ENCODE measurements at places on chromosomes 7 and 10. TPM values are rescaled to one million over a fixed set of nuclear protein-coding genes. Genes with fewer than 3 reads are reported as not detected.
A peak's percentile ranks its signal among the peaks of the same experiment; 100 is the strongest.

GRCh38 chr10:58608351-58608750 is 95.7 kb downstream of the BICC1 start:
- no peak overlapping the region for H3K27ac ChIP-seq
- H3K36me3 ChIP-seq, result no peaks in the 10 kb centered on the region
- H3K27me3 ChIP-seq, result no peaks in the 10 kb centered on the region
- no peak overlapping the region for H3K4me3 ChIP-seq
- no peak for DNase-seq
- no peaks in the 10 kb centered on the region for H3K4me1 ChIP-seq

- no peaks in the 10 kb centered on the region for H3K36me3 ChIP-seq
- H3K4me3 ChIP-seq, result no peak overlapping the region
- H3K4me1 ChIP-seq, result peaks cover 15% of the 10 kb centered on the region
- DNase-seq, result peak; percentile 60
These were observed 566.0 kb downstream of the SUGCT start for GRCh38 chr7:40700653-40701421.

- H3K4me3 ChIP-seq, result no peak overlapping the region
- DNase-seq, result no peak
- H3K4me1 ChIP-seq, result no peaks in the 10 kb centered on the region
- no peaks in the 10 kb centered on the region for H3K36me3 ChIP-seq
- no peaks in the 10 kb centered on the region for H3K27me3 ChIP-seq
These were observed 88.8 kb upstream of the TMEM26 start for GRCh38 chr10:61541960-61542359.

GRCh38 chr10:94902570-94902969 is 35.9 kb upstream of the CYP2C9 start:
- no peaks in the 10 kb centered on the region for H3K27me3 ChIP-seq
- no peak overlapping the region for H3K4me3 ChIP-seq
- DNase-seq, result no peak
- no peaks in the 10 kb centered on the region for H3K36me3 ChIP-seq
- no peak overlapping the region for H3K27ac ChIP-seq
- H3K4me1 ChIP-seq, result no peaks in the 10 kb centered on the region

DNA sequence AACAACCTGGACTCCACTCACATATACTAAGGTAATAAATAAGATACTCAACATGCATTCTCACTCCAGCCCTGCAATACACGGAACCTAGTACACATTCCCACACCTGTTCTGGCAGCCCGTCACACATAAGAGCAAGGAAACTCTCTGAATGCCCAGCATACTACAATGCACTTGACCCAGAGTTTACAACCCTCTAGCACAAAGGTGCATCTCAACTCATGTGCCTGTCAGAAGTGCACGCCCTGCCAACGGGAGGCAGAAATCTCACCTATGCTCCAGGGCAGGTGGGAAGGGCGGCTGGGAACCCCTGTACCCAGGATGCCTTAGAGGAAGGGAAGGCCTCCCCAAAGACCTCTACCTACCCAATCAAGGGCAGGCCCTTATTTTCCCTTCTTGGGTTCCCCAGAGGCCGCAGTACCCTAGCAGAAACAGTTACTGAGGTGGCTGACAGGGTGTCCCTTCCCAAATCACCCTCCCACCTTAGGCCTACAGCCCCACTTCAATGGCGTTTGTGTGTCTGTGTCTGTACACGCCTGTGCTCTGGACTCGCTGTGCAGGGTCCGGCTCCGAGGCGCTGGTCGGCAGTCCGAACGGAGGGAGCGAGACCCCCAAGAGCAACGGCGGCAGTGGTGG is 2.0 kb downstream of the EVX1 start:
- H3K36me3 ChIP-seq, result peaks cover 4% of the 10 kb centered on the region
- H3K4me3 ChIP-seq, result no peak overlapping the region
- H3K4me1 ChIP-seq, result no peaks in the 10 kb centered on the region
- no peak for DNase-seq
- H3K27ac ChIP-seq, result peak overlapping the region; percentile 66

GRCh38 chr7:3431306-3431705 is 130.3 kb downstream of the SDK1 start:
- H3K27ac ChIP-seq, result no peak overlapping the region
- no peaks in the 10 kb centered on the region for H3K4me1 ChIP-seq
- no peak overlapping the region for H3K4me3 ChIP-seq
- no peaks in the 10 kb centered on the region for H3K36me3 ChIP-seq
- DNase-seq, result no peak
- H3K27me3 ChIP-seq, result no peaks in the 10 kb centered on the region

DNA sequence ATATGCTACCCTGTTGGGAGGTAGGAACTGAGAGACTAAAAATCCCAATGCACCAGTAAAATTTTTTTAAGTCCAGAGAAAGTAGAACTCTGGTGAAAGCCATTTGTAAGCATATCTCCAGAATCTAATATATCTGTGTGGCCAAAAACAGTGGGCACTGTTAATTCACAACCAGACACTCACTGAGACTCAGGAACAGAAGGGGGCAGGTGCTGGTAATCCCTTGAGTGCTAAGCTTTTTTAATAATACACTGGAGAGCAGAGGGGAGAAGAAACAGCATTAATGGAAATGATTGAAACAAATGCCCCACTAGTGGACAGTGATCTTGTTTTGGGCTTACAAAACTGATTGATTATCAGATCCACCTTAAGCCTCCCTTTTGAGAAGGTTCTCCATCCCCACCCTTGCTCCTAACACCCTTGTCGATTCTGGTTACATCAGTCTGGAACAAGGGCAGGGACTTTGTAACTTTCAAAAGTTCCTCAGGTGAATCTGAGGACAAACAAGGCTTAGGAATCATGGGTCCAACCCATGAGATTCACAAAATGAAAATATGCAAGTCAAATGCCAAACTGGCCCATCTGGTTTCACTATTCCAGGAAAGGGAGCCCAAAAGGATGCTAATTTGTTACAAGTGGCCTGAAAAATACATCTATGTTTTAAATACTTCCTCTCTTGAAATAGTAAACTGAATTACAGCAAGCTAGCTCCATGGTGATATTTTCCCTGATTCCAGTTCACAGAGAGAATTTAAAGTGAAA is 29.7 kb downstream of the PLXNA4 start:
- DNase-seq, result no peak
- no peak overlapping the region for H3K27ac ChIP-seq
- no peak overlapping the region for H3K4me3 ChIP-seq
- peaks cover 4% of the 10 kb centered on the region for H3K27me3 ChIP-seq

DNA sequence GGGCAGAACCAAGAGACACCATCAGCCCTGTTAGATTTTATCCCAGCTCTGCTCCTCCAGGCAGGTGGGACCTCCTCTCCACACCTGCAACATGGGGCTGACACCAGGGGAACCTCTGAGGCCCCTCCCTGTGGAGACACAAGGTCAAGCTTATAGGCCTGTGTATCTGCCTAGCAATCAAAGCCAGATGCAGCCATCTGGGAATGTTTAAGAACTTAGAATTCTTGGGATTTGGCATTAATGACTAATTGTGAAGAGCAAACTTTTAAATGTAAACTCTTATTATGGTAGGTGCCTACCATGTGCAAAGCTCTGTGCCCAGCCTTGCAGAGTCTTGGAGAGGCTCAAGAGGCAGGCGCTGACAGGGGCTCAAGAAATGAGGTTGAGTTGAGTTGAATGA is 52.1 kb downstream of the TBATA start:
- H3K4me1 ChIP-seq, result no peaks in the 10 kb centered on the region
- H3K4me3 ChIP-seq, result no peak overlapping the region
- H3K27me3 ChIP-seq, result no peaks in the 10 kb centered on the region
- no peak overlapping the region for H3K27ac ChIP-seq

GRCh38 chr7:77244222-77244934 is 44.8 kb upstream of the FGL2 start:
- H3K27me3 ChIP-seq, result peaks cover 3% of the 10 kb centered on the region
- no peak for DNase-seq
- no peak overlapping the region for H3K27ac ChIP-seq

DNA sequence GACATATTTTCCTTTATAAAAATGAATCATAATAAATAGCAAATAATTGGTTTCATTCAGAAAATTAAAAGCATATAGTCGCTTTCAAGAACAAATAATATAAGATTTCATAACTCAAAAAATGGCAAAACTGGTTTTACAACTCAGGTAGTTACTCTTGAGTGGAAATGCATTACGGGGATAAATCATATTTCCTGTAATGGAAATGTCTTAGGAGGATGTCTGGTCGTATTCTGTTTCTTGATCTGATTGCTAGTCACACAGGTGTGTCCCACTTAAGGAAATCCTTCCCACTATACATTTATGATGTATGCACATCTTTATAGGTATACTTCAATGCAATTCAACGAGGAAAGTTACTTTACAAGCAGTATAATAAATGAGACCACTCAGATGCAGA is 20.7 kb downstream of the NRAP start:
- H3K27ac ChIP-seq, result no peak overlapping the region
- peaks cover 23% of the 10 kb centered on the region for H3K27me3 ChIP-seq
- H3K4me1 ChIP-seq, result no peaks in the 10 kb centered on the region
- no peaks in the 10 kb centered on the region for H3K36me3 ChIP-seq
- H3K4me3 ChIP-seq, result no peak overlapping the region

DNA sequence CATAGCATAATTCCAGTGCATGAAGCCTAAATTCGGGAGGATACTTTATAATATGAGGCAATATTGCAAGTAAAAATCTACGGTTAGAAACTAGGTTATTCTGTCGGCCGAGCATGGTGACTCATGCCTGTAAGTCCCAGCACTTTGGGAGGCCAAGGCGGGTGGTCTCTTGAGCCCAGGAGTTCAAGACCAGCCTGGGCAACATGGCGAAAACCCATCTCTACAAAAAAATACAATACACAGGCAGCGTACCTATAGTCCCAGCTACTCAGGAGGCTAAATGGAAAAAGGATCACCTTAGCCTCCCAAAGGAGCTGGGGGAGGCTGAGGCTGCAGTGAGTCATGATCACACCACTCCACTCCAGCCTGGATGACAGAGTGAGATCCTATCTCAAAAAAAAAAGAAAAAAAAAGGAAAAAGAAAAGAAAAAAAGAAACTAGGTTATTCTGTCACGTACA is 14.2 kb downstream of the SKAP2 start:
- no peak overlapping the region for H3K27ac ChIP-seq
- no peaks in the 10 kb centered on the region for H3K36me3 ChIP-seq
- no peak overlapping the region for H3K4me3 ChIP-seq
- peaks cover 5% of the 10 kb centered on the region for H3K27me3 ChIP-seq
- no peak for DNase-seq

DNA sequence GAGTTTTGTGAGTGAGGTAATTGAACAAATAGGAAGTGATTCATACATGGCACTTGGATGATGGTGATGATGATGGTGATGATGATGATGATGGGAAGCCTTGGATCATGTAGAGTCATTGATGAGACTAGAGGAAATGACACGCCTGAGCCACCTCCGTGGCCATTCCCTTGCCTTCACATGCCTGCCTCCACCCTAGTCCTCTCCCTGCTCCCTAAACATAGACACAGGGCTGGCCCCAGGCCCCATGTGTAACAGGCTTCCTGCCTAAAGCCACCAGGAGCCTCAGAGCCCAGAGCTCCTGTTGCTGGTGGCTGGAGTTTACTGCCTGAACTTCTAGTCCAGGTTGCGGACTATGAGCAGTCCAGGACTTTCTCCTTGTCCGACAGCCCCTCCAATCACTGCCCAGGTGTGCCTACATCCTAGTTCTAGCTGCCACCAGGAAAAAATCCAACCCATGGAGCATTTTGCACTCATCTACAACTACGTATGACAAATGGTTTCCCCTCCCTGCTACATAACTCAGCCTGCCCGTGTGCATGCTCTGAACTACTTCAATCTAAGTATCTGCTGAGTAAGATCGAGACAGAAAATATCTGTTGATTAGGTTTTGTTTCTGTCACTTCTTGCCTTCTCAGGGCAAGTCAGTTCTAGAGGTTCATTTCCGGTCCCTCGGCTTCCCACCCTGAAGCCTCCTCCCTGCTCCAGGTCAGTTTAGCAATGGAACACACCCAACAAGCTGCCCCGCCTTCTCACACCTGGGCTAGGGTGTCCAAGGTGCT is 35.5 kb upstream of the KDM7A start:
- no peaks in the 10 kb centered on the region for H3K27me3 ChIP-seq
- DNase-seq, result peak; percentile 82
- H3K36me3 ChIP-seq, result no peaks in the 10 kb centered on the region
- H3K27ac ChIP-seq, result peak overlapping the region; percentile 83

GRCh38 chr7:56079450-56080185 is 13.1 kb downstream of the PHKG1 start:
- H3K27ac ChIP-seq, result no peak overlapping the region
- no peaks in the 10 kb centered on the region for H3K4me1 ChIP-seq
- peaks cover 31% of the 10 kb centered on the region for H3K36me3 ChIP-seq
- DNase-seq, result no peak

- no peak overlapping the region for H3K27ac ChIP-seq
- no peaks in the 10 kb centered on the region for H3K4me1 ChIP-seq
- H3K4me3 ChIP-seq, result no peak overlapping the region
- H3K36me3 ChIP-seq, result no peaks in the 10 kb centered on the region
These were observed 145.9 kb downstream of the PRKAG2 start for GRCh38 chr7:151731022-151731441.

GRCh38 chr7:38934536-38934935 is 25.5 kb upstream of the VPS41 start:
- peaks cover 1% of the 10 kb centered on the region for H3K4me1 ChIP-seq
- DNase-seq, result no peak
- no peaks in the 10 kb centered on the region for H3K36me3 ChIP-seq
- no peak overlapping the region for H3K4me3 ChIP-seq

DNA sequence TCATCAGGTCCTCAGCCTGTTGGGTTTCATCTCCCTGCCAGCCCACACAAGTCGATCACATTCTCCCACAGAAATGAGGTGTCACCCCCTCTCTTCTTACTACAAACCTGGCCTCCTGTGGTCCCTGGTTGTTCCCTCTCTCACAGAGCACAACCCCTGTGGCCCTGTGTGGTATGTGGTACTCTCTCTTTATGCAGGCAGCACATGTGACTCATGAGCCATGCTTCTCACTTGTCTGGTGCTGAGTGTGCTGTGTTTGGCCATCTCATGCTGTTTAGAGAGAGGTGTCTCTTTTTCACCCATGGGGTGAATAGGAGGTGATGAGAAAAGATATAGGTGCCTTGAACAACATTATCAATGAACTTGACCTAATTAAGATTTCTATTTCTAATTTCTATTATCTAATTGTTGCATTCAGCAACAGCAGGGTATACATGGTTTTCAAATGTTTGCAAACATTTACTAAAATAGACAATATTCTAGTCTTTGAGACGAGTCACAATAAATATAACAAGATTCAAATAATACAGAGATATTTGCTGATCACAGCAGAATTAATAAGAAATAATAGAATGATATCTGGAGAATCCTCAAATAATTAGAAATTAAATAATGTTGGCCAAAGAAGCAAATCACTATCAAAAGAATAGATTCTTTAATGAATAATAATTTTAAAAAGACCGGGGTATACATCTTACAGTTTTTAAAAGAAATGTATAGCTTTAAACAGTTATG is 633.8 kb upstream of the IGFBP3 start:
- H3K27ac ChIP-seq, result no peak overlapping the region
- H3K4me3 ChIP-seq, result no peak overlapping the region
- no peaks in the 10 kb centered on the region for H3K4me1 ChIP-seq

The NEUROD6 gene
- not detected for total RNA-seq

The MRLN gene
- 0.82 TPM for total RNA-seq

The ST8SIA6 gene
- not detected for total RNA-seq

The GNGT1 gene
- total RNA-seq, result not detected

The EMX2 gene
- not detected for total RNA-seq

The WEE2 gene
- not detected for total RNA-seq

The GIMAP5 gene
- total RNA-seq, result 44.4 TPM

The ASAH2 gene
- total RNA-seq, result 4.6 TPM

The TMEM106B gene
- total RNA-seq, result 24.0 TPM
